ENCODE measurements at places on chromosomes 7 and 10. TPM values are rescaled to one million over a fixed set of nuclear protein-coding genes. Genes with fewer than 3 reads are reported as not detected.

DNA sequence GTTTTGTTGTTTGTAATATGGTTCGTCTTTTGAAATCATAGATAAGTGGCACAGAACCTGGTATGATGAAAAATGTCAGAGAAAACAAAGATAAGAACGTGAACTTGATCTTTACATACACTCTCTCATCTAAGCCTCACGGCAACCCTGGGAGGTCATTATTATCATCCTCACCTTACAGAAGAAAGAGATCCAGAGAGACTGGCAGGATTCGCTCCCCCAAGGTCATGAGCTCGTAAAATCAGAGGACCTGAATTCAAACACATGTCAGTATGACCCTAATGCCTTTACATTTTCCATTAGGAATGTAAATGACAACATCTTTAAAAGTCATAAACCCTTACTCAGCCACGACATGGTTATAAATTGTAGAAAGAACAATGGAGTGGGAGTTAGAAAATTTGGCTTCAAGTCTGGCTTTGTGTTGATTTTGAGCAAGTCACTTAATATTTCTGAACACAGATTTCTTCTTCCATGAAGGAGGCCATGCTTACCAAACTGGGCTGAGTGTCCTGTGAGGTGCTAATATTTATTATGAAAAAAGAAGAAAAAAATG is 35.9 kb downstream of the HIPK2 start:
- H3K4me1 ChIP-seq, result peaks cover 47% of the 10 kb centered on the region
- H3K36me3 ChIP-seq, result no peaks in the 10 kb centered on the region
- no peak for DNase-seq
- H3K27me3 ChIP-seq, result no peaks in the 10 kb centered on the region
- no peak overlapping the region for H3K27ac ChIP-seq

DNA sequence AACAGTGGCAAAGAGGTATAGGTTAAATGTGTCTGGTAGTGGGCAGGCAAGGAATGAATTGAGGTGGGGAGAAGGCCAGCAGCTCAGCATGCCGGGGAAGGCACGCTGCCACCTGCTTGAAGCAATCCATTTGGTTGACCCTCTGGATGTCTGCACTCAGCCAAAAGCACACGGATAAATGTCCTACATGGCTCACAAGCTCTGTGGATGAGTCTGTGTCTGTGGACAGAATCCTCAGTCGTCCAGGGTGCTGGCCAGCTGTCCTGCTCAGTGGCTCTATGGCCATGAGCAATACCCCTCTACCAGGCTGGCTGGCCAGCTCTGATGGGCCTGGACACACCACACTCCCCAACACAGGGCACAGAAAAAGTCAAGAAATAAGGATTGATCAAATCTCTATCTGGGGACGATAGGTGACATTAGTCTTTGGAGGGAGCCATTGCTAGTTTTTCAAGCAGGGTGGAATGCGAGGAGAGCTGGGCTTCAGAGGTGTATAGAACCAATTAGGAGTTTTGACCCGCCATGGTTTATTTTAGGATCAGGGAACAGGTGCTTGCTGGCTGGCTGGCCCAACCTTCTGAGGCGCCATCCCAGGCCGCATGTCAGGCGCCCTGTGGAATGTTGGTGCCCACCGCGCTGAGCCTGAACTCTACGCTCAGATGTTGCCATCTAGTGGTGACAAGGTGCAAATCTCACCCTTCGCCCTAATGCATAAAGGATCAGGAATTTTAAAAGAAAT is 493.4 kb downstream of the TNS3 start:
- no peaks in the 10 kb centered on the region for H3K36me3 ChIP-seq
- H3K27me3 ChIP-seq, result no peaks in the 10 kb centered on the region
- DNase-seq, result peak; percentile 77

Gene TDRD1
- not detected for total RNA-seq

Gene ZPBP
- not detected for total RNA-seq

Gene TRIM50
- total RNA-seq, result not detected

DNA sequence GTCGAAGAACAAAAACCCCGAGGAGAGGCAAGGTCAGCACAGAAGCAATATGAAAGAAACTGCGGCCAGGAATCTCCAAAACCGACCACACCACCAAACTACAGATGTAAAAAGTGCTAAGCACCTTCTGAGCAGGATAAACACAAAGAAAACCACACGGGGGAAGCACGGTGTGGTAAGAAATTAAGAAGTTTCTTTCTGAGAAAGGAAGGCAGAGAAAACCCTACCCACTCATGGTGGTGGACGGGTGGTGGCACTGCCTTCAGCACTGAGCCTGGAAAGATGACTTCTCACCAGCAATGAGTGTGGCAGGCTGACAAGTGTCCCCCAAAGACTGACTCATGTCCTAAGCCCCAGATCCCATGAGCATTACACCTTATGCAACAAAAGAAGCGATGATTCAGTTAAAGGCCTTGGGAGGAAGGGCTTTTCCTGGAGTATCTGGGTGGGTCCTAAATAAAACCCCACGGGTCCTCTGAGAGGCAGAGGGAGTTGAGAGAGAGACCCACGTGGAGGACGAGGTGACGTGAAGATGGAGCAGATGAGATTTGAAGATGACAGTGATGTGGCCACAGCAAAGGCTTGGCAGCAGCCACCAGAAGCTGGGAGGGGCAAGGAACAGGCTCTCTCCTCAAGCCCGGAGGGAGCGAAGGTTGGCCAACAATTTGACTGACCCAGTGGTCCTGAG is 124.9 kb downstream of the DLG5 start:
- peaks cover 5% of the 10 kb centered on the region for H3K36me3 ChIP-seq
- DNase-seq, result no peak
- H3K27ac ChIP-seq, result no peak overlapping the region
- H3K4me3 ChIP-seq, result no peak overlapping the region
- H3K27me3 ChIP-seq, result no peaks in the 10 kb centered on the region

GRCh38 chr10:22389856-22390589 is 44.7 kb downstream of the SPAG6 start:
- no peak overlapping the region for H3K4me3 ChIP-seq
- H3K36me3 ChIP-seq, result no peaks in the 10 kb centered on the region
- no peaks in the 10 kb centered on the region for H3K4me1 ChIP-seq
- H3K27me3 ChIP-seq, result no peaks in the 10 kb centered on the region

- H3K36me3 ChIP-seq, result no peaks in the 10 kb centered on the region
- no peaks in the 10 kb centered on the region for H3K4me1 ChIP-seq
- DNase-seq, result no peak
- peaks cover 21% of the 10 kb centered on the region for H3K27me3 ChIP-seq
These were observed 11.8 kb downstream of the ZAN start for GRCh38 chr7:100745184-100745583.

All from Calu3 (cell line).